Effector CD8-positive, alpha-beta T cell (primary cell): ENCODE measurements at places on chromosomes 11 and 22.

- no peak for DNase-seq
Observed at GRCh38 chr11:113574171-113574570, 99.0 kb upstream of the DRD2 start.

- no peak for DNase-seq
Observed at GRCh38 chr11:114605370-114605769, 9.8 kb upstream of the NXPE4 start.

GRCh38 chr11:104870910-104871309, 27.4 kb downstream of the CASP12 start:
- DNase-seq = no peak

GRCh38 chr11:113677685-113678084, 28.4 kb downstream of the TMPRSS5 start:
- DNase-seq = no peak

- DNase-seq = no peak
Observed at GRCh38 chr11:113952588-113952987, 22.3 kb upstream of the HTR3A start.

- DNase-seq = no peak
Observed at GRCh38 chr11:78156127-78156844, 16.9 kb upstream of the ALG8 start.

DNA sequence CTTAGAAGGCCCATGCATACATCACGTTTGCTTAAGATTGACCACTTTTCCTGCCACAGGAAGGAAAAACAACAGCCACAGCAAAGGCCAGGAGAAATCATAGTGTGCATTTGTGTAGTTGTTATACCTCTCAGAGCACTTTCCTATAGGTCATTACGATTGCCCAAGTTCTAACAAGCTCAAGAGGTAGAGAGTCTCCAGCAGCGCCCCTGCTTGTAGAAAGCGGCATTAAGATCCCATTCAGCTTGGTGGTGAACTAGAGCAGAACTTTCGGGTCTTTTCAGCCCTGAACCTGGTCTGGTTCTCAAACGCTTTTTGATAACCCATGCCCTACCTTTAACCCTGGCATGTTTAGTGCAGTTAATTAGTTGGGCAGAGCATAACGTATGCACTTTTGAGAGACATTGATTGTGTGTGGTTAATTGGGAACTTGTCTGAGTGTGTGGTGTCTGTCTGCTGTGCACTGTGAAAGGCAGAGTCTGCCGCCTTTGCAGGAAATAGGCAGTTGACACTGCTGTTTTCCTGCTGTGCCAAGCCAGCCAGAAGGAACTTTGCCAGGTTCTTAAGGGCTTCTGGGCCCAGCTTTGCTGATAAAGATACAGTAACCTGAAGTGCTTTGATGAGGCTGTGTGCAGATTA, 109.9 kb upstream of the CLMP start:
- no peak for DNase-seq

GRCh38 chr22:48414651-48415050, 1413.0 kb downstream of the BRD1 start:
- no peak for DNase-seq

DNA sequence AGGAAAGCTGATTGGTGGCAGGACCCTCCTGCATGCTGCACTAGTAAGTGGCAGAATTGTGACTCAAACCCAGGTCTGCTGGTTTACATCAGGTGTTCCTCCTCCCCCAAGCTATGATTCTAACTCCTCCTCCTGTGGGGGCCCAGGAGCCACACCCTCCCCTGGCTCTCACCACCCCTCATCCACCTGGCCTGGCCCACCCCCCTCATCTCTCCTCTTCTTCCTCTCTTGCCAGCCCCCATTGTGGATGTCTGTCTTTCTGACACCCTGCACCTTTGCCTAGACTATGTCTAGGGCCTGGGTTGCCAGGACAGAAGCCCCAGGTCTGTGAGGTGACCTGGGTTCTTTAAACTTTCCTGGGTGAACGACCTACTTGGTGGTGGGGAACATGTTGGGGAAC, 59.9 kb downstream of the GRIK4 start:
- no peak for DNase-seq

GRCh38 chr22:35580351-35581022, 36.6 kb downstream of the MB start:
- no peak for DNase-seq

GRCh38 chr11:3959903-3960265, 104.4 kb downstream of the STIM1 start:
- DNase-seq = no peak

DNA sequence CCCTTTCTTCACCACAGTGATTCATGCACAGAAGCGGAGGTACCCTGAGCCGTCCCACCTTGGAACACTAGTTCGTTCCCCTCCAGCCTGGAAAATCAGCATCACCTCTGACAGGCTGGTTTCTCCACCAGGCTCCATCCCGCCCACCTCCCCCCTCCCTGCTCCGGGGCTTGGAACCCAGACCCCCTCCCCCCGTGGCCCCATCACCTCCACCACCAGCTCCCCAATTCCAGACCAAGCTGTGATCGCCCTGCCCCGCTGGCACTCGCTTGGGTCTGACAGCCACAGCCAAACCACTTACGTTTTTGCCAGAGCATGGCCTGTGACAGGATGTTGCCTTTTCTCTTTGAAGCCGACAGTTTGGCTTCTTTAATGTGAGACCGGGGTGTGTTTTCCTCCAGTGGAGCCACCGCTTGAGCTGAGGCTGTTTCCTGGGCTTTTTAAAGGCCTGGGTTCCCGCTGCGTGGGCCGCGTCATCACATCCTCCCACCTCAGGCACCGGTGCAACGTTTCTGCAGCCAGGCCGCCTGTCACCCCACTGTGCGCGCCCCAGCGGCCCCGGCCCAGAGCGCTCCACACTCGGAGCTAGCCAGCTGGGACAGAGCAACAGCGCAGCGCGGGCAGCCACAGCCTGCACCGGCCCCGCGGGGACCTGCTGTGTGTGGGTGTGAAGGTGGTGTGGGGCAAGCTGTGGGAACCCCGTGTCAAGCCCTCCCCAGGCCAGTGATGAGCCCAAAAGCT, at the start of gene POU2AF1:
TSS of gene POU2AF1 (minus strand) at position 415 of the 741 bp plus-strand sequence. CDS start at position 317, 98 bp downstream.
- peak; percentile 16 for DNase-seq

GRCh38 chr22:17953147-17953546, 71.2 kb downstream of the MICAL3 start:
- no peak for DNase-seq

GRCh38 chr11:128289048-128289447, 298.3 kb downstream of the ETS1 start:
- no peak for DNase-seq

DNA sequence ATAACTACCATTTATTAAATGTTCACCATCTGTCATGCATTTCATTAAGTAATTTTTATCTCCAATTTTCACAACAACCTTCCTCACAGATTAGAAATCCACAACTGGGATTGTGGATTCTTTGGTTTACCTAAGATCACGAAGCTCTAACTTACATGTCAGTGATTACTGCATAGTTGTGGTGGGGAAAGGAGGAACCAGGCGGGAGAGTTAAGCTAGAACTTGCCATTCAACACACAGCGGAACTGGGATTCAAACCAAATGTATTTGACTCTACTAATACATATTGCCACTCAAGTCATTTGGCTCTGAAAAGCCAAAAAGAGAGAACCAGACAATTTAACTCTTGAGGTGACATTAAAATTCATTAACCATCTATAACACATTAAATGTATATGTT, 10.4 kb upstream of the LAYN start:
- no peak for DNase-seq

GRCh38 chr22:30381264-30381663, 5.9 kb downstream of the RNF215 start:
- no peak for DNase-seq

GRCh38 chr11:47603295-47603694, 9.1 kb upstream of the C1QTNF4 start:
- DNase-seq = no peak

- no peak for DNase-seq
Observed at GRCh38 chr11:12075822-12076821, 34.3 kb upstream of the MICAL2 start.

DNA sequence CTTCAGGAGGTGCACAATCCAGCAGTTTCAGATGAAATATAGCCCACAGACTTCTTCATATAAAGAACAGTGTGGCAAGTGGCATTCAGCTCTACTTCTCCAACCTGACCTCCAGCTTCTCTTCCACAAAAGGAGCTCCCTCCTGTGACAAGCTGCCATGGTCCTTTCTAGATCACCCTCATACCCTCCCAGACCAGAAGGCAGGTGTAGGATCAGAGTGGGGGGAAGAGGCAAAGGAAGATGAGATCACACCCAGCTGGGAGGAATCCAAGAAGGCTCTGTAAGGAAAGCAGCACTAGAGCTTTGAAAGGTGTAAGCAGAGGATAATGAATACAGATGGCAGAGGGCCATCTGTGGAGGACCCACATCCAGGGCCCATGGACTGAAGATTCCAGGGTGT, 7.6 kb downstream of the CLPB start:
- no peak for DNase-seq

DNA sequence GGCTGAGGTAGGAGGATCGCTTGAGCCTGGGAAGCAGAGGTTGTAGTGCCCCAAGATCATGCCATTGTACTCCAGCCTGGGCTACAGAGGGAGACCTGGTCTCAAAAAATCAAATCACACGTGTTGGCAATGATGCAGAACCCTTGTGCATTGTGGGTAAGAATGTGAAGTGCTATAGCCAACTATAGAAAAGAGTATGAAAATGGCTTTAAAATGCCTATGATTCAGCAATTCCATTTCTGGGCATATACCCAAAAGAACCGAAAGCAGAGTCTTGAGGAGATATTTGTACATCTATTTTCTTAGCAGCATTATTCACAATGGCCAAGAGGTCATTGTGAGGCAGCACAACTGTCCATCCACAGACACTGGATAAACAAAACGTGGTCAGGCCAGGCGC, 2.6 kb upstream of the FADS3 start:
- DNase-seq = no peak

GRCh38 chr11:110338684-110339083, 42.3 kb upstream of the RDX start:
- DNase-seq = no peak

GRCh38 chr22:27241430-27242321, 559.9 kb downstream of the MN1 start:
- DNase-seq = no peak

DNA sequence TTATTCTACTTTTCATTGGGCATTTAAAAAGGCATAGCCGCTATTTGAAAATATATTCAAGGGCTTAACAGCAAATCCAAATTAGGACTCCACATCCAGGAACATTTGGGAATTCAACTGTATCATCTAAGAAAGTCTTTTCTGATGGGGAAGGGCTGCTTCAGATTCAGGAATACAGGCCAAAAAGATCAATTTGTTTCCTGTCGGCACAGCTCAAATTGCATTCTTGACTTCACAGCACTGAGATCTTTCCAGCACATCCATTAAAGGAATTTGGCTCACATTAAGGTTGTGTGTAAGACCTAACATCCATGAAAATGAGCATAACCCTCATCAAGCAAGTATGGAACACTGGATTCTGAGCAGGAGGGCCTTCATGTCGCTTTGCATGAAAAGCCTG, 1169.5 kb upstream of the CCDC90B start:
- no peak for DNase-seq

DNA sequence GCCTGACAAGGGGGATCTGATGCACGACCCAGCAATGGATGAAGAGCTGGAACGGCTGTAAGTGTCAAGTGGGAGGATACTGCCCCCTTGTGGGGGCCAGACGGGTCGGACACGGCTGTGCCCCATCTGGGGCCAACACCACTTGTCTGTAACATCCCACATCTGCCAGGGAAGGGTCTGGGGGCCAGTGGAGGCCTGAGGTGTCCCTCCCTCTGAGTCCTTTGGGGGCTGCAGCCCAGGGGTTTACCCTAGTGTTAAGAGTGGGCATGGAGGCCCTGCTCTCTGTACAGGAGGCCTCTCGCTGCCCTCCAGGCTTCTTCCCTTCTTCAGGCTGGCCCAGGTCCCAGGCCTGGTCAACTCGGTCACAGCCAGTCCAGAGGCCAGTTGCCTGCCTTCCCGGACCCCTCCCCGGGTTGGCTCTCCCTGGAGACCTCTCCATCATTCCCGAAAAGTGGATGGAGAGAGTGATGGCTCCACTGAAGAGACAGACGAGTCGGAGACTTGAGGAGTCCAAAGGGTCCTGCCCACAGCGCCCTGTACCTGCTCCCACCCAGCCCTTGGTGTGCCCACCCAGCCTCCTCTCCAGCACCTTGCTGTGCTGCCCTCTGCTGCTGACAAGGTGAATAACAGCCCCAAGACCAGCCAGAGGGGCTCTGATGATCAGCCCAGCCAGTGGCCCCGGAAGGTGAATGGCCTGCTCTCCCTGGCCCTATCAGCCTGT, 15.4 kb downstream of the ARFGAP2 start:
- DNase-seq = peak; percentile 41

DNA sequence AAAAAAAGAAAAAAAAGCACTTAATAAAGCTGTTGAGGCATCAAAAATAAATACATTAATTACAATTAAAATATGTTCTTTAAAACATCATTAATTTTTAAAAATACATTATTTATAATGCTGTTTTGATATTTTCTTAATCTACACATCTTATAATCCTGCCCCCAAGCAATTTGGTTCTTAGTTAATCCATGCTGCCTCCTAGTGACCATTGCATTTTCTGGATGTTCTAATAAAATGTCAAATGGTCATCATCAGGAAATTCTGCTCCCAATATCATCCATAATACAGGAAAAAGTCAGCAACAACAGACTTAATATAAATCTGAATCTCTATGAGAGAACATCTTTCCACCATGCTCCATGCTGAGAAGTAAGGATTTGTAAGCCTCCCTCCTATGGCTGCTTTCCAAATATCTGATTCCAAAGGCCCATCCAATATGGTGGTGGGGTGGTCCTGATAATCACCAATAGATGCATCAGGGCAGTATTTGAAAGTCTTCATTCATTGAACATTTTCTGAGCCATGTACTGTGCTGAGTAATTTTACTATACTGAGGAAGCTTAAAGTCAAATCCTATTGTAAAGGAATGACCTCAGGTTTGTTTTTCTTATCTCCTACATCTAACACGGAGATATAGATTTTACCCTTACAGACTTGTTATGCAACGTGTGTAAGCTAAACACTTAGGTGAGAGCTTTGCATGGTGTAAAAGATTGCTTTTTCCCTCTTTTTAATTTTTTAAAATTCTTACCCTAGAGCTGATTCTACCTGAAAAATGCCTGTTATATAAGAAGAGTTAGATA, 124.7 kb upstream of the BMAL1 start:
- no peak for DNase-seq

DNA sequence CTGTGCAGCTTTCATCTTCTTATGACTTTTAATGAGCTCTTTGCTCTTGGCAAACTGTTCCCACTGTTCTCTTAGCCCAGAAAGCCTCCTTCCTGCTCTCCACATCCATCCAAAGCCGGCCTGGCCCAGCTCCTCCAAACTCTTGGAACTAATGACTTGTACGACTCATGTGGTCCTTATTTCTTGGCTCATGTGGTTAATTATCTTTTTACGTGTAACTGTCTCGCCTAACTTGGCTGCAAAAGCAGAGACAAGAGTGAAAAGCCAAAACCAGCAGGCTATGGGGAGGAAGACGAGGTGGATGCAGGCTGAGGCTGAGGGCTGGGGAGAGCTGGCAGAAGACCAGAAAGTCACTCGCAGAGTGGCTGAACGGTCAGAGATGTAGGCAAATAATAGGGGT, 5.5 kb downstream of the CSNK2A3 start:
- no peak for DNase-seq

GRCh38 chr11:84626256-84626655, 1000.9 kb downstream of the DLG2 start:
- DNase-seq = no peak

GRCh38 chr11:130636722-130637464, 188.4 kb downstream of the ADAMTS15 start:
- DNase-seq = no peak

GRCh38 chr11:14593671-14594070, 49.9 kb upstream of the PDE3B start:
- no peak for DNase-seq

- no peak for DNase-seq
Observed at GRCh38 chr22:24827296-24827695, 21.3 kb downstream of the SGSM1 start.
